ENCODE measurements at places on chromosomes 3 and 15.

DNA sequence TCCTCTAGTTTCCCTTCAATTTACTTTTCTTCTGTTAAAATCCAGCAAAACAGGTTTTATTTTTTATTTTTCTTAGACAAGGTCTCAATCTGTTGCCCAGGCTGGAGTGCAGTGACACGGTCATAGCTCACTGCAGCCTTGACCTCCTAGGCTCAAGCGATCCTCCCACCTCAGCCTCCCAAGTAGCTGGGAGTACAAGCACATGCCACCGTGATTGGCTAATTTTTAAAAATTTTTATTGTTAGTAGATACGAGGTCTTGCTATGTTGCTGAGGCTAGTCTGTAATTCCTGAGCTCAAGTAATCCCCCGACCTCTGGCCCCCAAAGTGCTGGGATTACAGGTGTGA, 41.6 kb downstream of the ILDR1 start:
- DNase-seq = no peak

GRCh38 chr15:57589754-57590153, 1.9 kb upstream of the MYZAP start:
- no peak for DNase-seq

GRCh38 chr15:40650479-40650878, 44.5 kb upstream of the RAD51 start:
- DNase-seq = no peak

DNA sequence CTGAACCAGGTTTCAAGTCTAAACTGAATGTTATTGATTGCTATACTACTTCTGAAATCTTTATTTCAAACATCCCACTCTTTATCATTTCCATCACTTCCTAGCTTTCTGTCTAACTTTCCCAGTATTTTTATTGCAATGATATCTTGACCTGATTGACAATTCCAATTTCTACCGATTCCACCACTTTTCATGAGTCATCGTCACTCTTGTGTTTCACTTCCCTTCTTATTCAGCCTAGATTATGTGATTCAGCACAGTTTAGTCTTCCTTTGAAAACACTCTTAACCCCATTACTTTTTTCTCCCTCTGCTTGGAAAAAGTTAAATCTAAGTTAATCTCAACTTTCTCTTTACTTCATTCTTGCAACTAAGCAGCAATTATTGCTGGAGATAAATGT, 62.6 kb downstream of the SLC7A14 start:
- DNase-seq = no peak

- no peak for DNase-seq
Observed at GRCh38 chr3:143010024-143010423, 8.7 kb downstream of the U2SURP start.

DNA sequence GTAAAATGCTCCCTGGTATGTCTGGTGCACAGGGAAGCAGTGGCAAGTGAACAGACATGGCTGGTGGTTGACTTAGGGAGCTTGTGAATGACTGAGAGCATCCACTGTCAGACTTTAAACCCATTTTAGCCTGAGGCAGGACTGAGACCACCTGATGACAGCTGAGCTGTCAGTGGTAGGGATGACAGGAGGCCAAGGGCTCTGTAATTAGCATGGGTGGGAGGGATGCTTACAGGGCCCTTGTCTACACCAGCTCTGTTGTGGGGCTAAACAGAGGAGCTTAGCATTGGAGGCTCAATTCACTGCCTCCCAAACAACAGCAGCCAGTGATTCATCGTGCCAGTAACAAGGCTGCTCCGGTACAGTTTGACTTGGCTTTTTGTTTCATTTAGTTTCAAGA, 169.4 kb downstream of the CHST2 start:
- DNase-seq = no peak

DNA sequence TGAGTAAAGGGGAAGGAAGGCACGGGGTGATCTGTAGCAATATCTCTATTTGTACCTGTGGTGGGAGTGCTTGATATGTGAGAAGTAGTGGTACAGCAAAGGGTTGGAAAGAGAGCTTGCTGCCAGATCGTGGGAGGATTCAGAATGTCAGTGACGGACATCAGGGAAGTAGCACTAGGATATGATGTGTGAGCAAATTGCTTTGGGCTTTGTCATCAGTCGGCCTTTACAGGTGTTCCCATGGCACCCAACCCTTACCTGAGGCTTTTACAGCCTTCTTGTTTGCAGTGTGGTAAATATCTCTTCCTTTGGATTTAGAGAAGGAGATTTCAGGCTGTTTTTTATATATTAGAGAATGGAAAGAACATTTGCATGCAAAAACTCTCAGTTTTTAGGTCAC, 29.8 kb downstream of the IL1RAP start:
- no peak for DNase-seq

DNA sequence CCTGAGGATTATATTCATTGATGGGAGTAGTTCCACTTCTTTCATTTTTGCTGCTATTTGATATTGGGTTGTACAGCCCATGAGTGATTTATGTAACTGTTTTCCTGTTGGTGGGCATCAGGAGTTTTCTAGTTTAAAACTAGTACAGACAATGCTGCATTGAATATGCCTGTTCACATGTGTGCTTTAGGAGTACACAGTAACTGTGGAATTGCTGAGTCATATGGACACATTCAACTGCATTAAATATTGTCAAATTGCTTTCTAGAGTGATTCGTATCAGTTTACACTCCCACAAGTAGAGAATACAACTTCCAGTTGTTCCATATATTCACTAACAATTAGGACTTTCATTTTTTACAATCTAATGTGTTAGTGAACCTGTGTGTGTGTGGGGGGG, 59.8 kb upstream of the THSD4 start:
- no peak for DNase-seq

- peak; percentile 30 for DNase-seq
Observed at GRCh38 chr15:79004336-79004735, 59.5 kb upstream of the CTSH start.

DNA sequence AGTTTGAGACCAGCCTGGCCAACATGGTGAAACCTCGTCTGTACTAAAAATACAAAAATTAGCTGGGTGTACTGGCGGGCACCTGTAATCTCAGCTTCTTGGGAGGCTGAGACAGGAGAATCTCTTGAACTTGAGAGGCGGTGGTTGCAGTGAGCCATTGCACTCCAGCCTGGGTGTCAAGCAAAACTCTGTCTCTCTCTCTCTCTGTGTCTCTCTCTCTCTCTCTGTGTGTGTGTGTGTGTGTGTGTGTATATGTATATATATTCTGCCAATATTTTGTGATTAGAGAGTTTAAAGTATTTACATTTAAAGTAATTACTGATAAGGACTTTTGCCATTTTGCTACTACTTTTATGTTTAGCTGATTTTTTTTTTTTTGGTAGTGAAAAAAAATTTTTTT, 15.7 kb downstream of the RBM6 start:
- no peak for DNase-seq

DNA sequence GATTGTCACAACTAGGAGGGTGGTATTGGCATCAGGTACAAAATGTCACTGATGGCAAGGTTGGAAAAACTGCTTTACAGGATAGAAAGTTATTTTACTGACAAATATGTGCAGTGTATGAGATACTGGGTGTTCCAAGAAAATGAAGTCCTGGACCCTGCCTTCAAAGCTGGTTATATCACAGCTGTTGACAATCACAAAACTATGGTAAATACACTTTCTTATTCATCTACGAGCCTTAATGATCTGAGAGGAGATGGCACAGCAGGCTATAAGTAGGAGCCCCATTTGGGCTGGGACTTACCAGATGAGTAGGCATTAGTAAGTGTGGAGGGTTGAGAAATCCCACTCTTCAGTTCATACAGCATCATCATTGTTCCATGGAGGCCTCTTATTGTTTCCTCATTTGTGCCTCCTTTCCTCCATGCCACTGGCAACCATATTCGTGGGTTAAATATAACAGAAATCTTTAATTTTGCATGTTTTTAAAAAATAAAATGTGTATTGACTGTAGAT, 66.9 kb downstream of the CMTM8 start:
- DNase-seq = no peak

GRCh38 chr15:99427210-99427609, 138.6 kb upstream of the MEF2A start:
- no peak for DNase-seq

- no peak for DNase-seq
Observed at GRCh38 chr15:76381366-76381765, 44.8 kb downstream of the ISL2 start.

GRCh38 chr3:17142516-17142915, 257.8 kb downstream of the PLCL2 start:
- no peak for DNase-seq

- DNase-seq = no peak
Observed at GRCh38 chr3:149368201-149368673, 9.2 kb downstream of the TM4SF1 start.

DNA sequence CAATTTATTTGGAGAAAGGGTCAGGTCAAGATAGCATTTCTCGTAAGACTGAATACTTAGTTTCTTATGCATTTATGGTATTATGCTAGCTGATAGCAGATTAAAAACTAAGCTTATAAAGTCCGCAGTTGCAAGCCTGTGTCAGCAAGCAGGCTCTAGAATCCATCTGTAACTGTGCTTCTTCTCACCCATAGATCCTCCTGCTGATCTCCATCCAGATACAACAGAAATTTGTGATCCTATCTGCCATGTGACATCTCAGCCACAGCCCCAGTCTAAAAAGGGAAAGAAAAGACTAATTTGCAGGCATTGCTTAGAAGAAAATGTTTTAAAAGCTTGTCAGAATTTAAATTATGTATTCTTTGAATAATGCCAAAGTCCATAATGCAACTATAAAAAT, 265.4 kb upstream of the CCDC54 start:
- no peak for DNase-seq

Measured in fibroblast of skin of left biceps (primary cell).